ENCODE measurements at places on chromosomes 1 and 21. TPM values are rescaled to one million over a fixed set of nuclear protein-coding genes. Genes with fewer than 3 reads are reported as not detected.

DNA sequence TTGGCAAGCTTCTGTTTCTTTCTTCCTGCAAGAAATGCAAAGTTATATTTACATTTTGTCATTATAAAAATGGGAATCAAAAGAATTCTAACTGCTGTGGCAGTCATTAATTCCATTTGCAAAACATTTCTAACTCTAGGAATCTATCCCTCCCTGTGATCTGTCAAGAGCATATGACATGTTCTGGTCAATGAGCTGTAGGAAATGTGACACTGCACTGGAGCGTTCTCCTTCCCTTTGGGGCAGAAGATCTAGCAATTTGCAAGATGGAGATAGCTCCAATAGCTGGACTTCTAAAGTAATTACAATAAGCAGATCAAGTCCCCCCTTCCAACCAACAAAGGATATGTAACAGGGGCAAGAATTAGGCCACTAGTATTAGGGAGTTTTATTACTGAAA is 6.3 kb downstream of the TOMM20 start:
- DNase-seq: no peak

DNA sequence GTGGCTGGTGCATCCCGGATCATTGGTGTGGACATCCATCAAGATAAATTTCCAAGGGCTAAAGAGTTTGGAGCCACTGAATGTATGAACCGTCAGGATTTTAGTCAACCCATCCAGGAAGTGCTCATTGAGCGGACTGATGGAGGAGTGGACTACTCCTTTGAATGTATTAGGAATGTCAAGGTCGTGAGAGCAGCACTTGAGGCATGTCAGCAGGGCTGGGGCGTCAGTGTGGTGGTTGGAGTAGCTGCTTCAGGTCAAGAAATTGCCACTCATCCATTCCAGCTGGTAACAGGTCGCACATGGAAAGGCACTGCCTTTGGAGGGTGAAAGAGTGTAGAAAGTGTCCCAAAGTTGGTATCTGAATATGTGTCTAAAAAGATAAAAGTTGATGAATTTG is 79.1 kb downstream of the FMN2 start:
- DNase-seq: no peak

DNA sequence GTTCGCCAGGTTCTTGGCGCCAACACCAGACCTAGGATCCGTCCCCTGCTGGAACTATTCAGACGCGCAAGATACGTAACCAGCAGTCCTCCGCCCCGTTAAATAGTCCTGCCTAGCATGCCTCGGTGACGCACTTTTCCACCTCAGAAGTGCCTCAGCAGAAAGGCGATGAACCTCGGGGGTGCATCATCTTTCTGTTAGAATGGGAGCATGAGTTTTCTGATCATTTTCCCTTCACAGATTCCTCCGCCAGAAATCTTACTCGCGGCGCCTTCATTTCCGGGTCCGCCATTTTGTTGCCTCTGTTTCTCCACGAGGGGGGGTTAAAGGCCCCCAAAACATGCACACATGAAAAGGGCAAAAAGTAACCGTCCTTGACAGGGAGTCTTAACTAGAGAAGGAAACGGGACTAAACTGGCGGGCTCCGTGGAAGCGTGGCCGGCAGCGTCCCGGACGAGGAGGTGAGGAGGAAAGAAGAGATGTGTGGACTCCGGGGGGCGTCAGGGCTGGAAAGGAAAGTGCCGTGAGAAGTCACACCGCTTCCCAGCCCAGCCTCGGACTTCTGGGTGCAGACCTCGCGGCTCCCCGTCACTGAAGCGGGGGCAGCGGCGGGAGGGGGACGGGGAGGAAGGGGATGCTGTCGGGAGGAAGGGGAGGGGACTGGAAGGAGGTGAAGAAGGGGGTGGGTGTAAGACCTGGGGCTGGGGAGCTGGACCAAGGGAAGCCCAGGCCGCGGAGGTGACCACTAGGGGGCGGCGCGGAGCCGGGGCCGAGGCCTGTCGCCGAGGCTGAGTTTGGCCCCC is at the start of gene GABPB2:
Gene GABPB2, plus strand, starts transcription at position 288 of the 803 bp plus-strand sequence. CDS start 17,429 bp downstream, outside the sequence.
- peak; percentile 97 for DNase-seq

GRCh38 chr1:244969355-244970235 is 105.3 kb upstream of the HNRNPU start:
- DNase-seq: peak; percentile 94

- DNase-seq: peak; percentile 89
Measured at GRCh38 chr1:63322114-63322943, at the start of gene FOXD3. Gene FOXD3 (plus strand): TSS chr1:63322567. CDS start chr1:63323059, 492 bp downstream.

- DNase-seq: no peak
Measured at GRCh38 chr1:60564916-60565750, 491.6 kb upstream of the C1orf87 start.

GRCh38 chr21:40839521-40839920 is 7.4 kb downstream of the DSCAM start:
- no peak for DNase-seq

DNA sequence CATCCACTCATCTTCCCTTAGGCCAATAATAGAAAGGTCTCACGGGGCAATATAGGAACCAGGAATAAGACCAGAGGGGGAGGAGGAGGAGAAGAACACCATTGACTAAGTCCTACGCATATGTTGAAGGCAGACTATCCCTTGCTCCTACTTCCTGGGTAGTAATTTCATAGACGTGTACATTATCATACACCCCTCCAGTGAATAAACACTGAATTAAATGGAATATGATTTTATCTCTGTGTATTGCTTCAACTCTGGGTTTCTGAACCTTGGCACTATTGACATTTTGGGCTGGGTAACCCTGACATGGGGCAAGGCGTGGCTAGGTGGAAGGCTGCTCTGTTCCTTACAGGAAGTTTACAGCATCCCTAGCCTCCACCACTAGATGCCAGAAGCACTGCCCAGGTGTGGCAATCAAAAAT is 17.3 kb upstream of the FHAD1 start:
- DNase-seq: no peak

DNA sequence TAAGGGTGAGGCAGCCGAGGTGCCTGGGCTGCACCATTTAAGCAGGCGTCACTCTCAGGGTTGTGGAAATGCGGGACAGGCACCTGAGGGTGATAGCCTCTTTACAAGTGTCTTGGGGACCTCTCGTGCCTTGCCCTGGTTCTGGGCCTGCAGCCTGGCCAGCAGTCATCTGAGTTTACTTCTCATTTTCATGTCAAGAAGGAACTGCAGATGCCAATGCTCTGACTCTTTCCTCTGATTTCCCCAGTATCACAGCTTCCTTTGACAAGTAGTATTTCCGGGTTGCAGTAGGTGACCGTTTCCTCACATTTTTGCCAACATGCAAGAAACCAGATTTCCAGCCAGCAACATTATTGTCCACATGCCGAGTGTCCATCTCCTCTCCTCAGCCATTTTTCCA is 286.9 kb downstream of the DISC1 start:
- DNase-seq: no peak

DNA sequence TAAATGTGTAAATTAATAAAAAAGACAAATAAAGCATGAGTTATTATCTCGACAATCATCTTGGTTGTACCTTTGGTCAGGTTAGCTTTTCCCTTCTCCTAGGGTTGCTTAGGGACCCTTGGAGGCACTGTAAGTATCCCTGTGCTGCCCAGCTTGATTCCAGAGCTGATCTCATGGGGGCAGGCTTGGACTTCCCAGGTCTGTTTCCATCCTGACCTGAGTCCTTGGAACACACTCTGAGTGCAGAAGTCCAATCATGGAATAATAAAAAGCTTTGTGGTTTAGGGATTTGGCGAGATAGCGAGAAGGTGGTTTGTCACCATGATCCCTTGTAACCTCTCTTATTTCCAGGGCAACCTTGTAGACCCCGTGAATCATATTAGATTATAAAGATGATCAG is 18.7 kb upstream of the PAPPA2 start:
- no peak for DNase-seq

- no peak for DNase-seq
Measured at GRCh38 chr21:24217151-24217550, 1390.1 kb downstream of the MRPL39 start.

DNA sequence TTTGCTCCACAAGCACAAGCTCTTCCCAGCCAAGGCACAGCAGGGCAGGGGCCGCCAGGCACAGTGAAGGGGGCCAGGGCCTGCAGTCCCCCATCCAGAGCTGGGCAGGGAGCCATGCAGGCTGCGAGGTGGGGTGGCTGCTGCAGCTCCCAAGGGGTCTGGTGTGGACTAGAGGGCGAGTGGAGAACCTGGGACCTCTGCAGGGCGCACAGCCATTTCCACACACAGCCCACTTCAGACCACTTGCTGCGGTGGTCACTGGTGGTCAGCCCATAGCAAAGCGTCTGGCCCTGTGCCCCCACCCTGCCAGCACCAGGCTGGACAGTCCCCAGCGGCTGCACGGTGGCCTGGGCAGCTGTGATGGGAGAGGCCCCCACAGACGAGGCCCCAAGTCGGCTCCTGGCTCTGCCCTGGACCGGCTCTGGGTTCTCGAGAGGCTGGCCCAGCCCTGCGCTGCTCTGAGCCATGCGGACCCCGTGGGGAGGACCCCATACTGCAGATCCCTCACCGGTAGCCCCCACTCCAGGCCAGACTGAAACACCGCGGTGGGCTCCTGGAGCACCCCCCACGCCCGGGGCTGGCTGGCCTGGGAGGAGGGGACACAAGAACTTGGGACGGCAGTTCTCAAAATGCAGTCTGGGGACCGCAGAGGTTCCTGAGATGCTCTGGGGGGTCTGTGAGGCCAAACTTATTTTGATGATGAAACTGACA is 47.1 kb upstream of the COL6A2 start:
- peak; percentile 79 for DNase-seq

DNA sequence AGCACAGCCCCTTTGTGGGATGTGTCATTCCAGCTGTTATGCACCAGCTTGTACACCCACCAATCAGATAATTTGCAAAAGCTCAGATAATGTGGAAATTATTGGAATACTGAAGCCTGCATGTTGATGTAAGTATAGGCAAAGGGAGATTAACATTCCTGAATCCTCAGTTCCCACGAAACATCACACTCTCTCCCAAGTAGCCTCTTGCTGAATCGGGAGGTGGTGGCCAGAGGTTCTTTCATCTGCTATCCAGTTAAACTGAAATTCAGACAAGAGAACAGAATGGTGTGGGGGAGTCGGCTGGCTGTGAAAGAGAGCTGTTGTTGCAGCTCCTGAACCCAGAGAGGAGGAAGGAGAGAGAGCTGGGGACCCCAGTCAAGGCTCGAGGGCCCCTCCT is 170.9 kb downstream of the ZBTB18 start:
- DNase-seq: no peak

- DNase-seq: no peak
Measured at GRCh38 chr1:152880316-152880715, 2.2 kb downstream of the SMCP start.

GRCh38 chr1:183417772-183418491 is at the start of gene NMNAT2:
Gene NMNAT2 (minus strand): TSS chr1:183418380. CDS start chr1:183418267, 113 bp downstream.
- DNase-seq: no peak

GRCh38 chr1:10943991-10944730 is 68.3 kb upstream of the TARDBP start:
- DNase-seq: no peak

- DNase-seq: no peak
Measured at GRCh38 chr1:175185903-175186302, 6.7 kb downstream of the KIAA0040 start.

DNA sequence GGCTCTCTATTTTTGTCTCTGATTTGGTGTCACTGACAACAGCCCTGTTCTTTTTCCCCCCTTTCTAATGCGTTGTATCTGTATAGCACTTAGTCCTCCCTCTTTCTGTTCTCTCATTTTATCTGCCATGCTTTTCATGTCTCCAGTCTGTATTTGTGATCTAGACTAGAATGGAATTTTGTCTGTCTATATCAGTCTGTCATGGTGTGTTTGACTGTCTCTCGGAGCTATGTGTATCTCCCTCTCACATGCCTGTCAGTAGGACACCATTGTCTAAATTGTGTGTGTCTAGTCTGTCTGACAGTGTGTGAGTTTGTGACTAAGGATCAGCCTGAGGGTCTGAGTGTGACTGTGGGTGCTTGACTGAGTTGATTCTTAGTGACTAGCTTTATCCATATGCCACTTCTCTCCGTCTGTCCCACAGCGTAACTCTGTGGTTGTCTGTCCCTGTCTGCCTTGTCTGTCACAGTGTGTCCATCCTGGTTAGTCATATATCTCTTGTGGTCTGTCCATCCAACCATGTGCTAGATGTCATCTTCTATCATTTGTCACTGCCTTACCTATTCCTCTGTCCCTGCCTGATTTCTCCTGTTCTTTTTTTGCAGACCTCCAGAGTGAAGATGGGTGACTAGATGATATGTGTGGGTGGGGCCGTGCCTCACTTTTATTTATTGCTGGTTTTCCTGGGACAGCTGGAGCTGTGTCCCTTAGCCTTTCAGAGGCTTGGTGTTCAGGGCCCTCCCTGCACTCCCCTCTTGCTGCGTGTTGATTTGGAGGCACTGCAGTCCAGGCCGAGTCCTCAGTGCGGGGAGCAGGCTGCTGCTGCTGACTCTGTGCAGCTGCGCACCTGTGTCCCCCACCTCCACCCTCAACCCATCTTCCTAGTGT is 1.4 kb upstream of the B4GALT2 start:
- peak; percentile 68 for DNase-seq

- DNase-seq: peak; percentile 100
Measured at GRCh38 chr1:226062558-226063223, at the start of gene H3-3A. Gene H3-3A (plus strand): TSS chr1:226062716. CDS start chr1:226064352, 1,636 bp downstream.

DNA sequence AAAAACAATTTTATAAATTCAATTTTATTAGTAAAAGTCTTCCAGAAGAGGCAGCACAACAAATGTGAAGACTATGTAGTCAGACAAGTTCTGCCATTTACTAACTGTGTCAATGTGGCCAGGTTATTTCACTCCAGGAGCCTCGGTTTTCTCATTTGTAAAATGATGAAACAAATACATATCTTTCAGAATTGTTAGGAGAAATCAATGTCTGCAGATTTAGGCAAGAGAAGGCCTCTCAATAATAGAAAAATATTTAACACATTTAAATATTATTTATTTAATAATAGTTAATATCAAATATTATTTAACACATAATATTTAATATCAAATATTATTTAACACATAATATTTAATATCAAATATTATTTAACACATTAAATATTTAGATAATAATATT is 75.6 kb upstream of the PTGFR start:
- DNase-seq: no peak

Gene FCER1G
- total RNA-seq: 40.4 TPM

Gene ITGB3BP
- 19.5 TPM for total RNA-seq

Gene ADAMTS1
- 216 TPM for total RNA-seq

Gene FMN2
- 1.4 TPM for total RNA-seq

Gene RGS1
- 32.0 TPM for total RNA-seq

Gene RGS4
- 10.5 TPM for total RNA-seq

All from posterior vena cava (tissue), 2 donors.